SJCRH30 (cell line): ENCODE measurements at places on chromosomes 16 and 17.
A peak's percentile ranks its signal among the peaks of the same experiment; 100 is the strongest.

DNA sequence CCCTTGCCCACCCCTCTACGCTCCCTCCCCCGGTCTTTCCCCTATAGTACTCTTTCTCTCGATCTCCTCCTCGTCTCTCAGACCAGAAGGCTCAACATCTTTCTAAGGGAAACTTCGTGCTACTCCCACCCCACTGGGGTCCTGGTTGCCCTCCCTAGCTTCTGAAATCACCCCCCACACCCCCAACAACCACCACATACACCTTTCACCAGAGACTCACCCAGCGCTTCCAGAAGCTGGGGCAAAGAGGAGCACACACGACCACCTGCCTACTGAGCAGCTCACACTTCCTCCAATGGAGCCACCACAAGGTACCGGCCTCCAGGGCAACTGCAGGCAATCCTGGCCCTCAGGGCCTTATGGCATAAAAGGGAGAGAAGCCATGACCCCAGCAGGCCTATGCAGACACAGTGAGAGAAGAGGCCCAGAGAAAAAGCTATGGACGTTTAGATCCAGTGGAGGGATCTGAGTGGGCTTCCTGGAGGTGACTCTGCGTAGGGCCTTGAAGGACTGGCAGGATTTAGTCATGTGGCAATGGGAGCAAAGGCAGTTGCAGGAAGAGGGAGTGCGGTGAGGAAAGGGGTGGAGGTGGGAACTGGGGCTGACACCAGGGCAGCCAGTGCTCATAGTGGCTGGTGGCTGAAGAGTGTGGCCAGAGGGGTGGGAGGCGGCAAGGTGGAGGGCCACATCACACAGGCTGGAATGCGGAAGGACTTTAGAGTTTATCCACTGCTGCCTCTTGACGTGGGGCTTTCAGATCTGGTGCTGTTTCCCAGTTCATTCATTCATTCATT lies 12.1 kb upstream of the TMEM92 start:
- no peaks in the 10 kb centered on the region for H3K36me3 ChIP-seq
- H3K27me3 ChIP-seq = peaks cover 24% of the 10 kb centered on the region
- DNase-seq = no peak
- no peak overlapping the region for H3K27ac ChIP-seq

DNA sequence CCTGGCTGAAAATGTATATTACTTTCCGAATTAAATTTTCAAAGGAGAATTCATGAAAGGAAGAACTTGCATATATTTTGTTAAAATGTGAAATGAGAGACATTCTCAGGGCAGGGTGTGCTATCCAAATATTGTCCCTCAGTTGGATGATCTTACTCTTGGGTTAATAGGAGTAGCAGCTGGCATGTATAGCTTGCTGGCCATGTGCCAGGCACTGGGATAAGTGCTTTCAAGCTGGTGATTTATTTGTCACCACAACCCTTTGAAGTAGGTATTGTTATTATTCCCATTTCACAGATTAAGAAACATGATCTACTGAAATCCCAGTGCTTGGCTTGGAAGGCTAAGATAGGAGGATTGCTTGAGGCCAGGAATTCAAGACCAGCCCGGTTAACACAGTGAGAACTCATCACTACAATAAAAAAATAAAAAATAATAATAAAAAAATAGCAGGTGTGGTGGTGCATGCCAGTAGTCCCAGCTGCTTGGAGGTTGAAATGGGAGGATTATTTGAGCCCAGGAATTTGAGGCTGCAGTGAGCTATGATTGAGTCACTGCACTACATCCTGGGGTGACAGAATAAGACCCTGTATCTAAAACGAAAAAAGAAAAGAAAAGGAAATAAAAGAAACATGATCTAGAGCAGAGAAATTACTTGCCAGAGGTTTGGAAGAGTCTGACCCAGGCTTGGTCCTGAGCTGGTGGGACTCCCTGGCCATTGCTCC lies 11.6 kb upstream of the MPHOSPH6 start:
- H3K4me1 ChIP-seq = peaks cover 8% of the 10 kb centered on the region
- no peaks in the 10 kb centered on the region for H3K27me3 ChIP-seq
- no peaks in the 10 kb centered on the region for H3K36me3 ChIP-seq
- DNase-seq = peak; percentile 43

- H3K4me1 ChIP-seq = peaks cover 5% of the 10 kb centered on the region
- H3K27me3 ChIP-seq = no peaks in the 10 kb centered on the region
- no peak for DNase-seq
- no peak overlapping the region for H3K27ac ChIP-seq
- H3K4me3 ChIP-seq = peak overlapping the region; percentile 84
- no peaks in the 10 kb centered on the region for H3K36me3 ChIP-seq
Observed at GRCh38 chr16:67184453-67184994, 761 bp upstream of the MATCAP1 start.

DNA sequence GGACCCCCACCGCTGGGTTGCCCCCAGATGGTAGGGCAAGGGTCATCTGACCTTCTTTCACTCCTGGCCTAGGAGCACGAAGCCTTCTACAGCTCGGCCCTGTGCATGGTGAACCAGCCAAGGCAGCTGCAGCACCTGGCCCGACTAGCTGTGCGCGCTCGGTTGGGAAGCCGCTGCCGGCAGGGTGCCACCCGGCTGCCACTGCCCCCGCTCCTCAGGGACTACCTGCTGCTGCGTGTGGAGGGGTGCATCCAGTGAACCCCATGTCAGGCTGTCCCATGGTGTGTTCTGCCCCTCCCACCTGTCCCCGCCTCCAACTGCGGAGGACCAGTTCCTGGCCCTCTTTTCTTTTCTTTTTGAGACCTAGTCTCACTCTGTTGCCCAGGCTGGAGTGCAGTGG lies 7.6 kb downstream of the ASB16 start:
- no peaks in the 10 kb centered on the region for H3K27me3 ChIP-seq
- peaks cover 22% of the 10 kb centered on the region for H3K36me3 ChIP-seq
- DNase-seq = no peak
- no peak overlapping the region for H3K4me3 ChIP-seq

DNA sequence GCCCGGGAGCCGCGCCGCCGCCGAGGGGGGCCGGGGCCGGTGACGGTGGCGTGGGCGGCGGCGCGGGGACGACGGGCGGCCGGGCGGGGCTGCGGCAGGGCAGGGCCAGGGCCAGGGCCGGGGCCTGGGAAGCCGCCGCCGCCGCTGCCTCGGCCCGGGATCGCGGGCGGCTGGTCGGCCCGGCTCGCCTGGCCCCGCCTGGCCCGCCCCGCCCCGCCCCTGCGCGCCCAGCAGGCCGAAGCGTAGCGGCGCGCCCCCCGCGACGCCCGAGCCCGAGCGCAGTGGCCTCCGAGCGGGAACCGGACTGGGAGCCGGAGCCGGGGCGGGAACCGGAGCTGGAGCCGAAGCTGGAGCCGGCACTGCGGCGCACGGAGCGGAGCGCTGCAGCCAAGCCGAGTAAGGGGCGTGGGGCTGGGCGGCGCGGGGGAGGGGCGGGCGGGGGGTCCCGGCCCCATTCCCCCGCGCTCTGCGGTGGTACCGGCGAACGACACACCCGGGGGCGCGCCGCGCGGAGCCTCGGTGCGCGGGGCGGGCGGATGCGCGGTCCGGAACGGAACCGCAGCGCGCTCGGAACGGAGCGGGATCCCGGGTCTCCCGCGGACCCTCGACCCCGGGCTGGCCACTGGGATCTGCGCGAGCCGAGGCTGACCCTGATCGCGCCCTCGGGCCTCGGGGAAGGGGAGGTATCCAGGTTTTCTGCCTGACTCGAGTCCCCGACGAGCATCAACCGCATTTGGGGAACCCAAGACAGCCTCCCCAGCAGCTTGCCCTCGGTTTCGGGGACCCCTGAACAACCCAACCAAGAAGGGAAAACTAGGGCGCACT lies at the start of gene BEAN1:
Gene BEAN1 (plus strand): TSS at position 260 of the 825 bp plus-strand sequence. CDS start 10,382 bp downstream, outside the sequence.
- H3K36me3 ChIP-seq = no peaks in the 10 kb centered on the region
- peak; percentile 67 for DNase-seq
- H3K4me1 ChIP-seq = peaks cover 6% of the 10 kb centered on the region
- H3K27ac ChIP-seq = no peak within 1 kb of the TSS
- H3K27me3 ChIP-seq = peaks cover 3% of the 10 kb centered on the region; the same call in 1 of the 2 replicates
- H3K4me3 ChIP-seq = peak within 1 kb of the TSS; percentile 52

DNA sequence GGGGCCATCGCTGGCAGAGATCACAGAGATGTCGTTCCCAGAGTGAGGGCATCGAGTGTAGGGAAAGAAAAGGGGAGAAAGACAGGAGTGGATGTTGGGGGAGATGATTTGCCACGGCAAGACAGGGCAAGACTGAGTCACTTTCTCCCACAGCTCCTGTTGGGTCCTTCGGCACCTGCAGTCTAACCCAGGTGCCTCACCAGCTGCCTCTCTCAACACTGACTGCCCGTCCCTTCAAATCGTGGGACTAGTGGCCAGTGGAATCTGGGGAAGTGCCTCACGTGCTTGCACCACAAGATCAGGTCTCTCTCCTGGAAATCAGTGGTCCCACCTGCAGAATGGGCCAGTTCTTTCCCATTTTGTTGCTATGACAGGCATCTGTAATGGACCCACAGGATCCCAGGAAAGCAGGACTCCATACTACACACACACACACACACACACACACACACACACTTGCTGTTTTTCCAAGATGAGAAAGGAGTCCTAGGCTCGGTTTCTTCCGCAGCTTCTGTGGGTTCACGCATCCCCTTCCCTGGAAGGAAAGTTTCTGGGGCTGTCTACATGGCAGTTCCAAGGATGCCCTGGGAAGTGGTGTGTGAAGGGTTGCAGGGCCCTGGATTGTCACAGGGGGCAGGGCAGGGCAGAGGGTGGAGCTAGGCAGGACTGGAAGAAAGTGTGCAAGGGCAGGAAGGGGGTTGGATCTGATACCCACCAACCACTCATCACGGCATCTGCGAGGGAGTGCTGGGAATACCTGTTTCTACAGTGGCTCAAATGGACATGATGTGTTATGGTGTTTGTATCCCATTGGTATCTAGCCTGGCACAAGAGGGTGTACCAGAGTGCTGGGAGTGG lies 10.2 kb upstream of the CBX8 start:
- no peak overlapping the region for H3K4me3 ChIP-seq
- H3K27ac ChIP-seq = no peak overlapping the region
- peaks cover 83% of the 10 kb centered on the region for H3K27me3 ChIP-seq

- no peaks in the 10 kb centered on the region for H3K36me3 ChIP-seq
- no peaks in the 10 kb centered on the region for H3K4me1 ChIP-seq
- no peak for DNase-seq
- H3K27me3 ChIP-seq = peaks cover 6% of the 10 kb centered on the region; the same call in 1 of the 2 replicates
Observed at GRCh38 chr17:68782789-68783188, 172.4 kb downstream of the ABCA8 start.

- H3K27ac ChIP-seq = no peak overlapping the region
- H3K36me3 ChIP-seq = no peaks in the 10 kb centered on the region
- no peaks in the 10 kb centered on the region for H3K4me1 ChIP-seq
- no peak overlapping the region for H3K4me3 ChIP-seq
- no peak for DNase-seq
Observed at GRCh38 chr16:80788027-80788426, 16.4 kb downstream of the CDYL2 start.

- H3K4me3 ChIP-seq = no peak overlapping the region
- no peaks in the 10 kb centered on the region for H3K36me3 ChIP-seq
- H3K27me3 ChIP-seq = no peaks in the 10 kb centered on the region
- no peaks in the 10 kb centered on the region for H3K4me1 ChIP-seq
- DNase-seq = no peak
Observed at GRCh38 chr16:61862221-61863155, 173.8 kb downstream of the CDH8 start.

DNA sequence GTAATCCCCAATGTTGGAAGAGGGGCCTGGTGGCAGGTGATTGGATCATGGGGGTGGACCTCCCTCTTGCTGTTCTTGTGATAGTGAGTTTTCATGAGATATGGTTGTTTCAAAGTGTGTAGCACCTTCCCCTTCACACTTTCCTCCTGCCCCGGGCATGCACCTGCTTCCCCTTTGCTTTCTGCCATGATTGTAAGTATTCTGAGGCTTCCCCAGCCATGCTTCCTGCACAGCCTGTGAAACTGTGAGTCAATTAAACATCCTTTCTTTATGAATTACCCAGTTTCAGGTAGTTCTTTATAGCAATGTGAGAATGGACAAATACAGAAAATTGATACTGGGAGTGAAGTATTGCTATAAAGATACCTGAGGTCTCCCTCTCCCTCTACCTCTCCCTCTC lies 29.4 kb downstream of the RNF112 start:
- no peaks in the 10 kb centered on the region for H3K36me3 ChIP-seq
- DNase-seq = no peak
- no peaks in the 10 kb centered on the region; the same call in 1 of the 2 replicates for H3K27me3 ChIP-seq

DNA sequence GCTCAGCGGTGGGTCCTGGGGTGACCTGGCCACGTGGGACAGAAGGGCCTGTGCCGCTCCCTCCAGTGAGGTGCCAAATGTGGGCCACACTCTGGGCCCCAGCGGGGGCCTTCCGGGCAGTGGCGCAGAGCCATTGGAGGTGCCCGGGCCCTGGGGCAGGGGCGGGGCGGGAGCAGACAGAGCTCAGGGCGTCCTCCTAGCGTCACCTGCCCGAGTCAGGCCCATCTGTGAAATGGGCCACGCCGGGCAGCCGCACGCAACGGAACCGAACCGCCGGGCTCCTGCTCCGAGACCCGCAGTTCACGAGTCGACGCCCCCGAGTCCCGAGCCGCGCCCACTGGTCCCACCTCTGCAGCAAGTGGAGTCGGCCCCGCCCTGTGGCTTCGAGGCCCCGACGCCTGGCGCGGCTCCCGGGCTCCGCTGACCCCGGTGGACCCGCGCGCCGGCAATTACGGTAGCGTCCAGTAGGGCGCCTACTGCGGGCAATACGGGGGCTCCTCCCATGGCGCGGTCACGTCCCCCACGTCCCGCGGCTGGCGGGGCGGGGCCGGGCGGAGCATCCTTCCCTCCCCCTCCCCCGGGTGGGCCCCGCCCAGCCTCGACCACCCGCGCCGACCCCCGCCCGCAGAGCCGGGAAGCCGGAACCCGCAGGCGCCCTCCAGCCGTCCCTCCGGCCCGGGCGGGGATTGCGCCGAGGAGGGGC lies 1.9 kb downstream of the SLC16A3 start:
- H3K27me3 ChIP-seq = no peaks in the 10 kb centered on the region
- no peak for DNase-seq
- H3K4me1 ChIP-seq = peaks cover 18% of the 10 kb centered on the region
- no peak overlapping the region for H3K27ac ChIP-seq

- DNase-seq = no peak
- H3K4me3 ChIP-seq = no peak overlapping the region
- no peaks in the 10 kb centered on the region for H3K27me3 ChIP-seq
- H3K27ac ChIP-seq = no peak overlapping the region
- H3K36me3 ChIP-seq = peaks cover 2% of the 10 kb centered on the region; the same call in 1 of the 2 replicates
- H3K4me1 ChIP-seq = peaks cover 11% of the 10 kb centered on the region
Observed at GRCh38 chr16:84462296-84463210, 41.9 kb downstream of the MEAK7 start.

- H3K4me1 ChIP-seq = peaks cover 14% of the 10 kb centered on the region; the same call in 1 of the 2 replicates
- no peak overlapping the region for H3K27ac ChIP-seq
- DNase-seq = peak; percentile 15
Observed at GRCh38 chr16:85759136-85759535, 8.2 kb upstream of the C16orf74 start.

- H3K4me1 ChIP-seq = no peaks in the 10 kb centered on the region
- no peaks in the 10 kb centered on the region for H3K36me3 ChIP-seq
- H3K27ac ChIP-seq = no peak overlapping the region
Observed at GRCh38 chr17:27346228-27346899, 52.5 kb downstream of the WSB1 start.

GRCh38 chr16:10466861-10467260 lies 81.0 kb downstream of the ATF7IP2 start:
- no peak overlapping the region for H3K27ac ChIP-seq
- no peaks in the 10 kb centered on the region for H3K4me1 ChIP-seq
- no peak for DNase-seq
- no peaks in the 10 kb centered on the region for H3K36me3 ChIP-seq

- DNase-seq = no peak
- no peak overlapping the region for H3K4me3 ChIP-seq
- H3K27me3 ChIP-seq = peaks cover 14% of the 10 kb centered on the region
- H3K4me1 ChIP-seq = no peaks in the 10 kb centered on the region
- H3K27ac ChIP-seq = no peak overlapping the region
Observed at GRCh38 chr16:1884889-1885288, 12.9 kb upstream of the MEIOB start.
